Stimulated activated CD8-positive, alpha-beta memory T cell treated with anti-CD3 and anti-CD28 coated beads, Interleukin-7, amount 100 ng/mL, for 4 hours (primary cell): ENCODE measurements at places on chromosomes 2 and 18.

GRCh38 chr18:8991155-8991554, 111.3 kb upstream of the NDUFV2 start:
- no peak for DNase-seq

DNA sequence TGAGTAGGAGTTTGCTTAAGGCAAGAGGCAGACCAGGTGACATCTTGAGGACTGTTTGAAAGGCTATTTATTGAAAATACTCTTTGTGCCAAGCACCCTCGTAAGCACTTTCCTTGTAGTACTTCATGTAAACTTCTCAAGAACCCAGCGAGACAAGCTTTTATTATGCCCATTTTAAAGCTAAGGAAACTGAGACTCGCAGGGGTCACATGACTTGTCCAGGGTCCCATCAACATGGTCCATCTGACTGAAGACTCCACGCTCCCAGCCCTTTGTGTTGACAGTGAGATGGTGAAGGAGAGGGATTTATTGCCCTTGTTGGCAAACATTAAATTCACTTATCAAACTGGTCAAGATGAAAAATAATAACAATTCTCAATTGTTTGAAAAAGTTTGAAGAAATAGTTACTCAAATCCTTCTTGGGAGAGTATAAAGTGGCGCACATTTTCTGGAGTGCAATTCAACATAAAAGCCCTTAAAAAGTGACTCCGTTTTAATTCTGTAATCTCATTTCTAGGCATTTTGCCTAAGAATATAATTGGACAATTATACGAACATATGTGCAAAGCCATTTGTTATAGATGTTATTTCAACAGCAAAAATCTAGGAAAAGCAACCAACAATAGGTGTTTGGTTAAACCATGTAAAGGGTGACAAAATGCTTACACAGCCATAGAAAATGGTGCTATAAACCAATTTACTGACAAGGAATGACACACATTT, 270.5 kb upstream of the NCKAP5 start:
- DNase-seq: no peak

GRCh38 chr2:109689973-109690372, 75.8 kb downstream of the SOWAHC start:
- no peak for DNase-seq

- DNase-seq: no peak
These were observed 1055.5 kb upstream of the KLHL29 start for GRCh38 chr2:22329211-22330154.

DNA sequence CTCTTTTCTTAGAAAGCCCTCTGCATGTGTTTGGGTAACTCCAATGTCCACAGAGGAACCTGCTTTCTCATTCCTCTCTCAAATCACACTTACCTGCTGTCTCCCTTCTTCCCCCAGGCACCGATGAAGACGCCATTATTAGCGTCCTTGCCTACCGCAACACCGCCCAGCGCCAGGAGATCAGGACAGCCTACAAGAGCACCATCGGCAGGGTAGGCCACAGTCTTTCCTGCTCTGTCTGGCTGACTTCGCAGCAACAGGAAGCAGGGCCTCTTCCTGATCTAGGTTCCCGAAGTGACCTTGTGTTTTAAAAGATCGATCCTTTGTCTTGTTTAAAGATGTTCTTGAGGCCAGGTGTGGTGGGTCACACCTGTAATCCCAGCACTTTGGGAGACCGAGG, 25.0 kb upstream of the GMCL1 start:
- DNase-seq: no peak

DNA sequence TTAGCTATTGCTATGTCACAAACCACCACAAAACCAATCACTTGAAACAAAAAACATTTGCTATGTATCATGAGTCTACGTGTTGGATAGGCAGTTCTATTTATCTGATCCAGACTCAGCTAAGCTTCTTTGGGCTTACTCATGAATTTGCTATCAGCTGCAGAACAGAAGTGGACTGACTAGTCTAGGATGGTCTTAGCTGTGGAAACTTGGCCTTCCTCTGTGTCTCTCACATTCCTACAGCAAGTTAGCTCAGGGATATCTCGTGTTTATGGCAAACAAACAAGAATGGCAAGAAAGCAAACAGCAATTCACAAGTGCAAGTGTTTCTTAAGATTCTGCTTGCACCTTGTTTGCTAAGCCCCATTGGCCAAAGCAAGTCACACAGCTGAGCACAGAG, 288.0 kb upstream of the TNP1 start:
- DNase-seq: no peak

DNA sequence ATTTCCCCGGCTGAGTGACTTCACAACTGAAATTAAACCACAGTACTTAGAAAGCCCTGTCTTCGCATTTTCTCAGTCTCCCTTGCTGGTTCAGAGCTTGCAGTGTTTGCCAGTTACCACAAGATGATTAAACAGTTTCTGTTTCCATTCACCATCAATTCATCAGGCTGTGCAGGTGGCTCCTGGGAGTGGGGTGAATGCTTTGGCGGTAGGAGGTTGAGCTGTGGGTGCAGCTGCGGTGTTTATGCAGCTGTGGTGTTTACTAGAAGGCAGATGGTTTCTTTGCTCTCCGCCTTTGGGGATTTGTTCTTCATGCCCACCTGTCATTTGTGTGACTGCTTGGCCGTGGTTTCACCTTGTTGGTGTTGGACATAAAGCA, 16.1 kb downstream of the ACOXL start:
- peak; percentile 36 for DNase-seq

- DNase-seq: no peak
These were observed 1.2 kb downstream of the TGOLN2 start for GRCh38 chr2:85326406-85327159.

GRCh38 chr2:111975053-111975552, 76.7 kb downstream of the MERTK start:
- DNase-seq: no peak

- no peak for DNase-seq
These were observed 40.4 kb downstream of the VWA3B start for GRCh38 chr2:98127229-98127989.

DNA sequence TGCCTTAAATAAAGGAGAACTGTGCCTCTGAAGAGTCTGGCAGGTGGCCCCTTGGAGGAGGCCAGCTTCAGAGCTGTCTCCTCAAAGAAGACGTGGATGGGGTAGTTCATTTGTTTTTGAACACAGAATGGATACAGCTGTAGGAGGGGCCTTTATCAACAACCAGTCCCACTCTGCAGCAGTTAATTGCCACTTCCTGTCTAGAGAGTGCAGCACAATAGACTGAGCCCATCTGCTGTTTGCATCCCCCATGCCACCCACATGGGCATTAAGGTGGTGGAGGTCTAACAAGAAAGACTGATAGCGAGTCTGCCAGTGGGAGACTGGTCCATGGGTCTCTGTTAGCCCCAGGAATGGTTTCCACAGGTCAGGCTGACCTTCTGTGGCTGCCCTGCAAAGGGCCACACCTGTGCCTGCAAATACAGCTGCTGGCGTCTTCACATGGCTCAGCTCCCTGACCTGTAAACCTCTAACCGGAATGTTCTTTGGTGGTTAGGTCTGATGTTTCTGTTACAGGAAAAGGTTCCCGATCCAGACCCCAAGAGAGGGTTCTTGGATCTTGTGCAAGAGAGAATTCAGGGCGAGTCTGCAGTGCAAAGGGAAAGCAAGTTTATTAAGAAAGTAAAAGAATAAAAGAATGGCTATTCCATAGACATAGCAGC, 153.3 kb upstream of the ITGA6 start:
- no peak for DNase-seq

- DNase-seq: no peak
These were observed 4.7 kb upstream of the KCNK3 start for GRCh38 chr2:26687801-26688200.

DNA sequence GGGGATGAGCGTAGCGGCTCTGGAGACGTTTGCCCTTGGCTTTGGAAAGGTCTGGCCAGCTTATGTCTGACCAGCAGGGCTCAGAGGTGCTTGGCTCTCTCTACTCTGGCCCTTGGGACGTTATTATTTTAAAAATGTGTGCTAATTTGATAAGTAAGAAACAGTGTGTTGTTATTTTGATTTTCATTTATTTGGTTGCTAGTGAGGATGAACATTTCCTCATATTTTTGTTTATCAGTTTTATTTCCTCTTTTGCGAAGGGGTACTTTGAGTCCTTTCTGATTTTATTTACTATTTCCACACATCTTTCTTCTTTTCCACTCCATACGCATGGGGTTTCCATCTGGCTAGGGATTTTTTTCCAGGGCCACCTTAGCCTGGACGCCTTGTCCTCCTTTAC, 11.4 kb downstream of the CXCR4 start:
- DNase-seq: no peak
